ENCODE measurements at places on chromosomes 7 and 10. TPM values are rescaled to one million over a fixed set of nuclear protein-coding genes. Genes with fewer than 3 reads are reported as not detected.

The LMTK2 gene
- 13.5 TPM for total RNA-seq

The PANK1 gene
- 3.2 TPM for total RNA-seq

The CRYGN gene
- total RNA-seq: 0.25 TPM

The PLCE1 gene
- total RNA-seq: not detected

The HOXA1 gene
- 1.0 TPM for total RNA-seq

The DENND11 gene
- total RNA-seq: 42.4 TPM

The CNNM1 gene
- 0.26 TPM for total RNA-seq

The HABP2 gene
- not detected for total RNA-seq

The TUBB8 gene
- total RNA-seq: not detected

The MPP7 gene
- total RNA-seq: 23.4 TPM

GRCh38 chr10:44369296-44369695 is 15.6 kb downstream of the CXCL12 start:
- H3K4me1 ChIP-seq: no peaks in the 10 kb centered on the region
- H3K27me3 ChIP-seq: no peaks in the 10 kb centered on the region
- no peak overlapping the region for H3K27ac ChIP-seq

DNA sequence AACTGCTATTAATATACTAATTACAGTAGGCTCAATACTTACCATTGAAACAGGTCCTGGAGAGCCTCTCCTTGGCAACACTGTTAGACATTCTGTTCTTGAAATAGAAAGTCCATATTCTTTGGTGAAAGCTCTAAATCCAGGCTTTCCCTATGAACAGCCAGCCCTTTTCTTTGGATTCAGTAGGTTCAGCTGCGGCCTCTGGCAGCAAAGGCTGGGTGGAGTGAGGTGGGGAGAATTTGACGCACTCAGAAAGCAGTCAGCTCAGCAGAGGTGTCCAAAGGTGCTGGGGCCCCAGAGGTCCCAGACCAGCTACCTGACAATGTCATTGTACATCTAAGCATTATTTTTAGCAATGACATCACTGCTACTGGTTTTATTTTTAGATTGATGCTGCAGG is 146.1 kb downstream of the GRK5 start:
- H3K4me3 ChIP-seq: no peak overlapping the region
- no peak for DNase-seq
- no peak overlapping the region for H3K27ac ChIP-seq
- H3K36me3 ChIP-seq: peaks cover 39% of the 10 kb centered on the region
- no peaks in the 10 kb centered on the region for H3K27me3 ChIP-seq

DNA sequence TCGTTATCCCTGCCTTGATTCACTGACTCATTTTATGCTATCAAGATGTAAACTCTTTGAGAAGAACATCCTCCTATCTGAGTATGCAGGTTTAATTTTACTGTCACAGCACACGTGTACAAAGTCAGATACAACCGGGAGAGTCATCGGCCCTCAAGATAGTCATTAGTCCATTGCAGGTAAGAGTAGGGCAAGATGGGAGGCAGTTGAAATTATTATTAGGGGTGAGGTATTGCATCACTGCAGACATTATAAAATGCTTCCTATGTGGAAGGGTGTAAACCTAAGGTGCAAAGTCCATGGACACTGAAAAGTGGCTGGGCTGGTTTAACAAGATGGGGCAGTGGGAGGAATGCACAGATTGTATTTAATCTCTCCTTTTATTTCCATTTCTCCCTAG is 113.7 kb downstream of the ARL4A start:
- H3K4me1 ChIP-seq: peaks cover 4% of the 10 kb centered on the region
- H3K4me3 ChIP-seq: no peak overlapping the region
- peaks cover 8% of the 10 kb centered on the region for H3K27me3 ChIP-seq

DNA sequence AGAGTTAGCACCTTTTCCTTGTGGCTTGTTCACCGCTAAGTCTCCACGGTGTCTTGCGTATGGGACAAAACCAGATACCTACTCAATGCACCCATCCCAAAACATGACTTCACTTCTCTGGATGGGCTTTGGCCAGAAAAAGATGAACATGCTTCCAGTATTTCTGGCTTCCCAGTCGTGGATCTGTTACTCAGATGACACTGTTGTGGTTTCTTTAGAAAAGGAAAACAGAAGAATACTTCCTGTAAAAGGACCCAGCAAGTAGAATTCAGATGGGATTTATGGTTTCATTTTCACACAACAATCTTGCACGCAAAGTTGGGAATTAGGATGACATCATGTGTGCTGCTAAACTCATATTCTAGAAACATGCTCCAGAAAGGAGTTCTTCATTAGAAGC is 216.7 kb downstream of the ADAM12 start:
- H3K27me3 ChIP-seq: no peaks in the 10 kb centered on the region
- no peaks in the 10 kb centered on the region for H3K4me1 ChIP-seq
- no peaks in the 10 kb centered on the region for H3K36me3 ChIP-seq
- no peak for DNase-seq

GRCh38 chr7:158109364-158110033 is 478.1 kb downstream of the PTPRN2 start:
- H3K27me3 ChIP-seq: no peaks in the 10 kb centered on the region
- no peak for DNase-seq
- H3K4me1 ChIP-seq: no peaks in the 10 kb centered on the region
- no peak overlapping the region for H3K27ac ChIP-seq

GRCh38 chr7:44776211-44776610 is 20.3 kb upstream of the PPIA start:
- H3K36me3 ChIP-seq: no peaks in the 10 kb centered on the region
- peaks cover 6% of the 10 kb centered on the region for H3K4me1 ChIP-seq
- H3K4me3 ChIP-seq: no peak overlapping the region
- no peak for DNase-seq
- no peak overlapping the region for H3K27ac ChIP-seq
- H3K27me3 ChIP-seq: peaks cover 8% of the 10 kb centered on the region

GRCh38 chr10:129364949-129365348 is 102.1 kb upstream of the MGMT start:
- DNase-seq: no peak
- no peaks in the 10 kb centered on the region for H3K4me1 ChIP-seq
- H3K27me3 ChIP-seq: peaks cover 2% of the 10 kb centered on the region
- no peak overlapping the region for H3K4me3 ChIP-seq

DNA sequence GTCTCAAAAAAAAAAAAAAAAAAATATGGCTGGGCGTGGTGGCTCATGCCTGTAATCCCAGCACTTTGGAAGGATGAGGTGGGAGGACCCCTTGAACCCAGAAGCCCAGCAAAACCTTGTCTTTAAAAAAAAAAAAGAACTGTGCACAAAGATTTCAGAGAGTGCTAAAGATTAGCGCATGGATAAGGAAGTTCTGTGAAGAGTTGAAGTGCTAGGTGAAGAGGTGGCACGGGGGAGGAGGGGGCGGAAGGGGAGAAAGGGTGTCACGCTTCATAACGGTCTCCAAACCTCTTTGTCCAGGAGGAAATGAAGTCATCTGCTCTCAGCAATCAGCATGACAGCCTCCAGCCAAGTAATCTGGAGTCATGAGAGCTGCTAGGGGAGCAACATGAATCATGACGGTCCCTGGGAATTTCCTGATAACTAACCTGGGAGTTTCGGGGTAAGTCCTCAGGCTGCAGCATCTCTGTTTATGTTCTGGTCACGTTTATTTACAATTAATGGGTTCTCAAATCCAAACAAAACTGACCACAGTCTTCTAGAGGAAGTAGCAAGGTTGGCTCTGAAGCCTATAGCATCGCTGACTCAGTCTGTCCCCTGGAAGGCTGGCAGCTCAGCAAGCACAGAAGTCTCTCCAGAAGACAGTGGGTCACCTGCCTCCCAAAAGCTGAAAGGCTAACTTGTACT is 1.9 kb upstream of the PLAU start:
- peaks cover 34% of the 10 kb centered on the region for H3K4me1 ChIP-seq
- H3K27me3 ChIP-seq: peaks cover 54% of the 10 kb centered on the region
- H3K4me3 ChIP-seq: peak overlapping the region; percentile 56
- no peak for DNase-seq

DNA sequence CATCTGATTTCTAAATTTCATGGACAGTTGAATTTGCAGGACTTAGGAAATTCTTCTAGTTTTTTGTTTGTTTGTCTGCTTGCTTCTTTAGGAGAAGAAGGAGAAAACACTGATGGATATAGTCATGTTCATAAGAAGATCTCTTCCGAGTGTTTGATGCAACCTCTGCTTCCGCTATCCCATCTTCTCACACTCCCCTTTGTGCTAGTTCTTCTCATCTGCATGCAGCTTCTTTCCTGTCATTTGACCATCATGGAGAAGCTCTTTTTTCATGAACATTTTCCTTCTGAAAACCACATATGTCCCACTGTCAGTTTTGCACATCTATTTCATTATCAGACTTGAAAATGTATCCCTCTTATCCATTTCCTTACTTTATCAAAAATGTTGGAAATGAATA is 346.9 kb upstream of the PRKCQ start:
- peak overlapping the region; percentile 88 for H3K27ac ChIP-seq
- H3K27me3 ChIP-seq: peaks cover 2% of the 10 kb centered on the region
- H3K36me3 ChIP-seq: peaks cover 5% of the 10 kb centered on the region
- H3K4me3 ChIP-seq: peak overlapping the region; percentile 72
- DNase-seq: no peak

- H3K27me3 ChIP-seq: no peaks in the 10 kb centered on the region
- H3K4me3 ChIP-seq: no peak overlapping the region
- H3K4me1 ChIP-seq: no peaks in the 10 kb centered on the region
- no peaks in the 10 kb centered on the region for H3K36me3 ChIP-seq
Measured at GRCh38 chr7:95630702-95631458, 34.6 kb upstream of the PDK4 start.

DNA sequence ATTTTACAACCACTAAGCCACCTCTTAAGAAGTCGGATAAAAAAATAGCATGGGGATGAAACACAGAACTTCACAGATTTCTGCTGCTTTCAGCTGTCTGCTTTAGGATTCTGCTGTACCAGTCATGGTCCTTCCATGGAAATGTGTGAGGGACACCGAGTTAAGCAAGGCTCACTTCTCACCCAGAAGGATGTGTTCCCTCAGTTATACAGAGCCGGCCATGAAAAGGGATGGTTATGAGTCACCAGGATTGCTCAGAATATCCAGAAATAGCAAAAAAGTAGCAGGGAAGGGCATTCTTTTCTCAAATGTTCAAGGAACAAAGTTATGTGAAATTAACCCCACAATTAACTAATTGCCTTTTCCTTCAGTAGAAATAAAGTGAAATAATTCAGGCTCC is 124.4 kb downstream of the AMPH start:
- no peak overlapping the region for H3K27ac ChIP-seq
- H3K36me3 ChIP-seq: no peaks in the 10 kb centered on the region
- DNase-seq: no peak
- peaks cover 8% of the 10 kb centered on the region for H3K27me3 ChIP-seq
- H3K4me1 ChIP-seq: no peaks in the 10 kb centered on the region
- H3K4me3 ChIP-seq: no peak overlapping the region

DNA sequence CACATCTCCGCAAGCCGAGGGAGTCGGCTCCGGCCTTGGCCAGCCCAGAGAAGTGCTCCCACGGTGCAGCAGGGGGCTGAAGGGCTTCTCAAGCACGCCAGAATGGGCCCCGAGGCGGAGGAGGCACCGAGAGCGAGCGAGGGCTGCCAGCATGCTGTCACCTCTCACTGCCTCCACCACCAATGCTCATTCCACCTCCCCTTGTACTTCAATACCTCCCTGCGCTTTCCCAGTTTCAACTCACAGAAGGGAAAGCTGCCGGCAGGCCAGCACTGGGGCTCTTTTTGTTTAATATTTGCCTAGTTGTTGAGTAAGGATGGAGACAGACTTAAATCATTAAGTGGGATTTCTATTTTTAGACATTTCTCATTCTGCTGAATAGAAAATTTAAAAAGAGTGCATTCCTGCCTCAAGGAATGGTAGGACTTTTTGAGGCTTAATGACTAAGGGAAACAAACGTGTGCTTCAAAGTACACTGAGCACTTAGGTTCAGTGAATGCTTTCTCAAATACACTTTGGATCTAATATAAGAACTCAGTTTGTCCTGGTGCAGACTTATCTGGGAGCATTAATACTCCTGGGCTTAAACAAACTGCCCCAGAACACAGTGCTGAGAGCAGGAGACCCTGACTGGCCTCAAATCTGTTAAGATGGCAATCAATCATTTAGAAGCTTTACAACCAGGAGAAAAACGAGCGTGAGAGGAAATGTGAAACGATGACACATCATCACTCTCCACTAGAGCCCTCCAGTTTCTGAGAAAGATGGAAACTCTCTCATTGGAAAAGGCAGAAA is 131.2 kb downstream of the RALA start:
- H3K4me1 ChIP-seq: peaks cover 5% of the 10 kb centered on the region
- no peaks in the 10 kb centered on the region for H3K27me3 ChIP-seq
- no peak overlapping the region for H3K4me3 ChIP-seq
- peak overlapping the region; percentile 29 for H3K27ac ChIP-seq
- H3K36me3 ChIP-seq: peaks cover 7% of the 10 kb centered on the region
- DNase-seq: no peak

- no peak overlapping the region for H3K4me3 ChIP-seq
- no peak for DNase-seq
- no peaks in the 10 kb centered on the region for H3K4me1 ChIP-seq
- H3K27me3 ChIP-seq: peaks cover 6% of the 10 kb centered on the region
- H3K27ac ChIP-seq: no peak overlapping the region
Measured at GRCh38 chr10:47335906-47336305, 12.3 kb upstream of the RBP3 start.

GRCh38 chr7:28954946-28955345 is 3.2 kb downstream of the TRIL start:
- peaks cover 6% of the 10 kb centered on the region for H3K4me1 ChIP-seq
- H3K27ac ChIP-seq: no peak overlapping the region
- peaks cover 60% of the 10 kb centered on the region for H3K27me3 ChIP-seq
- DNase-seq: no peak
- H3K36me3 ChIP-seq: peaks cover 2% of the 10 kb centered on the region

DNA sequence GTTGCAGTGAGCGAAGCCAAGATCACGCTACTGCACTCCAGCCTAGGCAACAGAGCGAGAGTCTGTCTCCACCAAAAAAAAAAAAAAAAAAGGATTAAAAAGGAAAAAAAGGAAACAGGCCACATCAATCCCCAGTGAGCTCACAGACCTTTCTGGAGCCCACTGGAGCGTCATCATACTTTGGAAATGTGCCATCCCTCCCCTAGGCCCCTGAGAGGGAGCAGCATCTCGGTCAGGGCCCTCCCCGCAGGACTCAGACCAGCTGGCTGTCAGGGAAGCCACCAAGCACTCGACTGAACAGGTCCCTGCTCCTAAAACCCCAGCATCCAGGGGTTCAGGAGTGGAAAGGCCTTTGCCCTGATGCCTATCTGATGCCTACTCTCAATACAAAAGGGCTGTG is 97.9 kb upstream of the SH2B2 start:
- no peak for DNase-seq
- no peak overlapping the region for H3K27ac ChIP-seq
- H3K36me3 ChIP-seq: no peaks in the 10 kb centered on the region
- no peak overlapping the region for H3K4me3 ChIP-seq

DNA sequence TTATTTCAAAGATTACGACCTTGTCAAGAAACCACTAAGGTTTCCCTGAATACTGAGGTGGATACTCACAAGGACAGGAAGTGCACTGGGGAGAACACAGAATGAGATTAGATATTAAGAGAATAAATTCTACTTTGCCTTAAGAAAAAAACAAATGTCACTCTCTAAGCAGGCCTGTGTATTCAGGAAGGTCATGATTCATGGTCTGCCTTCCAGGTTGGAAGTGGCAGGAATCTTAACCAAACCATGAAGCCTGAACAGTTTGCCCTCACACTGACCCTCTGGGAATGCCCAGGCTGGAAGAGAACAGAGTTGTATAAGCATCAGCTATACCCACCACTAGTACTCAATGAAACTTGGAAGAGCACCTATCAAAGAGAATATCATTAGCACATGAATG is 227.6 kb downstream of the DGKI start:
- DNase-seq: no peak
- H3K36me3 ChIP-seq: no peaks in the 10 kb centered on the region
- H3K27me3 ChIP-seq: peaks cover 3% of the 10 kb centered on the region
- no peak overlapping the region for H3K4me3 ChIP-seq

GRCh38 chr10:113129117-113129516 is 179.1 kb downstream of the TCF7L2 start:
- no peak overlapping the region for H3K4me3 ChIP-seq
- H3K27me3 ChIP-seq: peaks cover 44% of the 10 kb centered on the region
- no peak overlapping the region for H3K27ac ChIP-seq
- DNase-seq: no peak

All from activated naive CD8-positive, alpha-beta T cell treated with anti-CD3 and anti-CD28 coated beads, Interleukin-2, amount 10 ng/mL, durations not matched to agents 7 days and 5 days (primary cell).